Stimulated activated CD4-positive, alpha-beta T cell treated with anti-CD3 and anti-CD28 coated beads, Interleukin-12 subunit alpha, Interleukin-12 subunit beta, amount 100 ng/mL, for 24 hours (primary cell): ENCODE measurements at places on chromosomes 5 and 9.

- no peak for DNase-seq
Measured at GRCh38 chr5:111461255-111461671, 51.1 kb downstream of the STARD4 start.

- DNase-seq: no peak
Measured at GRCh38 chr5:44389823-44390143, 563 bp upstream of the FGF10 start.

GRCh38 chr5:6731465-6732237, 18.4 kb downstream of the TENT4A start:
- DNase-seq: no peak

- DNase-seq: no peak
Measured at GRCh38 chr5:1836891-1837880, 36.0 kb downstream of the NDUFS6 start.

DNA sequence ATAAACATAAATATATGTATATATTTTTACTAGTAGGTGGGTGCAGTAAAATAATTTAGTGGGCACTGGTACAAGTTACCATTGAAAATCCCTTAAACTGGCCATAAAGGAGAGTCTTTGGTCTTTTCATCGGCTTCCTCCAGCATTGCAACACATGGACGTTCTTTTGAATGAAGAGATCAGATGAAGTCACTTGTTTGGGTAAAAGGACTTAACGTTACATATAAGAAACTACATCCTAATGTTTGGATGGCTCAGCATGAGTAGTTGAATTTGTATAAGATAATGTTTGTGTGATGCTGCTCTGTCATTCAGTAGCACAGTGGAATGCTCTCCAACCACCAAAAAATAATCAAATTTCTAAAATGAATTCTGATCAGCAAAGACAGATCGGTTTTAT, 31.6 kb downstream of the AFAP1L1 start:
- DNase-seq: no peak

DNA sequence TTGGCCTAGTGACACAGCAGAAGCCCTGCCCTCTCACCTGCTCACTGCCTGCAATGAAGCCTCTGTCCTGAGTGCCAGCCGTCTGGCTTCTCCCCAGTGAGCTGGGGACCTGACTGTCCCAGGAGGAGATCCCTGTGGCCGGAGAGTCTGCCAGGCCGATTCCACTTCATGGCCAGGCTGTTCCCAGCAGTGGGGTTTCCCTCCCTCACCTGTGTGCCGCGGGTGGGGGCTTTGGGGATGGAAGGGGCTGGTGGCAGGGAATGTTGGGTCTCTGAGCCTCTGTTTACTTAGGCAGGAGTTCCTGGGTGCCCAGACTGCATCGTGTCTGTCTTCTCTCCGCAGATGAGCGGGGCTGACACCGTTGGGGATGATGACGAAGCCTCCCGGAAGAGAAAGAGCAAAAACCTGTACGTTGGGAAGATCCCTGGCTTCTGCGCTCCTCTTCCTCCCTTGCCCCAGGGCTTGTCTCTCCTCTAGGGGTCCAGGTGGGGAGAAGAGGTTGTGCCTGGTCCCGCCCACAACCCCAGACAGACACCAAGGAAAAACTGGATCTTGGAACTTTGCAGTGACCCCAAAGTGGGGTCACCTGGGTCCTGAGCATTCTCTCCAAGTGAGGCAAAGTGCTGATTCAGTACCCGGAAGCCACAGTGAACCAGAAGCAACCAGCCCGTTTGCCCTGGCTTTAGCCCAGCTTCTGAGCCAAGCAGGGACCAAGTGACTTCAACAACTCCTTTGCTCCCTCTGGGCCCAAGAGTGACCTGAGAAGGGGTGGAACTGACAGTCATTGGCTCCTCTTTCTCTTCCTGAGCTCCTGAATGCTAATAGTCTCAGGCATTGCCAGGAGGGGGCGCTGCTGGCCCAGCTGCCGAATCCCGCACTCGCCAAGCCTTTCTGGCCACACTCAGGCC, 127.7 kb downstream of the RGS3 start:
- DNase-seq: peak; percentile 71

DNA sequence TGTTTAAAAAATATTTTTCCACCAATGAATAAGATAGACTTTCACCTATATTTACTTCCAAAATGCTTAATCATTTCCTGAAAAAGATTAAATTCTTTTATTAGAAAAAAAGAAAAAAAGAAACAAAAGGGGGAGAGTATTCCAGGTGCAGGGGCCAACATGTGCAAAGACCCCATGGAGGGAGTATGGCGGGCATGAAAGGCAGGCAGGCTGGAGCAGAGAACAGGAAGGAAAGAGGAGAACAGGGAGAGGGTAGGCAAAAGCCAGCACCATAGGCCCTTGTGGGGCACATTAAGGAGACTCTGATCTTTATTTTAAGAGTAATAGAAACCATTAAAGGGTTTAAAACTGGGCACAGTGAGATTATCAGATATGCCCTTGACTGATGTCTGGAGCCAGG, 16.5 kb upstream of the SAP30L start:
- DNase-seq: no peak

- DNase-seq: no peak
Measured at GRCh38 chr5:43104057-43104456, 16.7 kb upstream of the ZNF131 start.

DNA sequence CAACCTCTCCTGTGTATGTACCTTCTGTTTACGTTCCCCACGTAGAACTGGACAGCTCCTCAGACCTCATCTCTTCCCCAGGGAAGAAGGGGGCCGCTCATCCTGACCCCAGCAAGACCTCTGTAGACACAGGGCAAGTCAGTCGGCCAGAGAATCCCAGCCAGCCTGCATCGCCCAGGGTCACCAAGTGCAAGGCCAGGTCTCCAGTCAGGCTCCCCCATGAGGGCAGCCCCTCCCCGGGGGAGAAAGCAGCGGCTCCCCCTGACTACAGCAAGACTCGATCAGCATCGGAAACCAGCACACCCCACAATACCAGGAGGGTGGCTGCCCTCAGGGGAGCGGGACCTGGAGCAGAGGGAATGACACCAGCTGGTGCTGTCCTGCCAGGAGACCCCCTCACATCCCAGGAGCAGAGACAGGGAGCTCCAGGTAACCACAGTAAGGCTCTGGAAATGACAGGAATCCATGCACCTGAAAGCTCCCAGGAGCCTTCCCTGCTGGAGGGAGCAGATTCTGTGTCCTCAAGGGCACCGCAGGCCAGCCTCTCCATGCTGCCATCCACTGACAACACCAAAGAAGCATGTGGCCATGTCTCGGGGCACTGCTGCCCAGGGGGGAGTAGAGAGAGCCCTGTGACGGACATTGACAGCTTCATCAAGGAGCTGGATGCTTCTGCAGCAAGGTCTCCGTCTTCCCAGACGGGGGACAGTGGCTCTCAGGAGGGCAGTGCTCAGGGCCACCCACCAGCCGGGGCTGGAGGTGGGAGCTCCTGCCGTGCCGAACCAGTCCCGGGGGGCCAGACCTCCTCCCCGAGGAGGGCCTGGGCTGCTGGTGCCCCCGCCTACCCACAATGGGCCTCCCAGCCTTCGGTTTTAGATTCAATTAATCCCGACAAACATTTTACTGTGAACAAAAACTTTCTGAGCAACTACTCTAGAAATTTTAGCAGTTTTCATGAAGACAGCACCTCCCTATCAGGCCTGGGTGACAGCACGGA, 86.7 kb downstream of the GOLPH3 start:
- DNase-seq: no peak

DNA sequence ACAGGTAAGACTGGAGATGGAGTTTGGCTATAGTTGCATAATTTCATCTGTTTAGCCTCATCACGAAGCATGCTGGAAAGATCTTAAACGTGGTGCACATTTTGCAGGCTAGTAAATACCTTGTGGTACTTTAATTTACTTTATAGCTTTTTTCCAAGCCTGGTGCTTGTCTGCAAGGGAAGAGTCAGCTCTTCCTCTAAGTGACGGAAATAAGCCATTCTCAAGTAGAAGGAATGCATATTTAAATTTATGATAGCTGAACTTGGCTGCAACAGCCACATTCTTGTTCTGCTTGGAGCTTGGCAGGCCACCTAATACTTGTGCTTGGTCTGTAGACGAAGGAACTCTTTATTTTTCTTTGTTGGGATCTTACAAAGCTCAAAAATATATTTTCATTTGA, 188.0 kb upstream of the PIK3R1 start:
- no peak for DNase-seq

GRCh38 chr9:121750715-121751623, 99.5 kb downstream of the DAB2IP start:
- no peak for DNase-seq

DNA sequence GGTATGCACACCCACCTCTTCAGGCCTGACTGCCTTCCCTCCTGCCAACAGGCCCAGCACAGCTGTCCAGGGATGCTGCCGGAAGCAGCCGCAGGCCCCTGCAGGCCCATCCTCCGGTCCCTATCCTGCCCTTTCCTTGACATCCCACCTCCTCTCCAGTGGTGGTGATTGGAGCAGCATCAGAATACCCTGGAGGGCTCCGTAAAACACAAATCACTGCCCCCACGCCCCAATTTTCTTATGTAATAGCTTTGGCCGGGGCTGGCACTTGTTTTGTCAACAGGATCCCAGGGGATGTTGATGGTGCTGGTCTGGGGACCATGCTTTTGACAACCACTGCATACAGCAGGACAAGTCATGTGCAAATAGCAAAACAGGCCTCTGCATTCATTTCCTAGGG, 274.5 kb downstream of the GADD45G start:
- DNase-seq: no peak

DNA sequence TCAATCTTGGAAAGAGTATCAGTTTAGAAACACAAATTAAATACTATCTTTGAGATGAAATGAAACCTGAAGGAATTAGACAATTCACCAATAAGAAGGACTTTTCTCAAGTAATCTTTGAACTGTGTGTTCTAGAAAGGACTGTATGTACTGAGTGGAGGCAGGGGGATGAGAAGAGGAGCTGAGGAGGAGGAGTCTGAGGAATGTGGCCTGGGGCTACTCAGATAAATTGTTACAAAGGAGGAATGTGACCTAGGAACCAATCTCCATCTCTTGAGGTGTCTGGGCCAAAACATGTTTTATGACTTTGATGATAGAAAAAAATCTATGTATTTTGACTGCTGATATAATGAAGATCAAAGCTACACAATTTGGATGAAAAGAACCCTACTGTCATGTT, 124.3 kb upstream of the ANKRD55 start:
- no peak for DNase-seq

GRCh38 chr9:114677418-114677817, 4.6 kb downstream of the TEX48 start:
- DNase-seq: no peak

- no peak for DNase-seq
Measured at GRCh38 chr5:123099514-123100151, 10.6 kb downstream of the PRDM6 start.

- DNase-seq: no peak
Measured at GRCh38 chr9:136140966-136141365, 22.3 kb upstream of the TMEM250 start.

DNA sequence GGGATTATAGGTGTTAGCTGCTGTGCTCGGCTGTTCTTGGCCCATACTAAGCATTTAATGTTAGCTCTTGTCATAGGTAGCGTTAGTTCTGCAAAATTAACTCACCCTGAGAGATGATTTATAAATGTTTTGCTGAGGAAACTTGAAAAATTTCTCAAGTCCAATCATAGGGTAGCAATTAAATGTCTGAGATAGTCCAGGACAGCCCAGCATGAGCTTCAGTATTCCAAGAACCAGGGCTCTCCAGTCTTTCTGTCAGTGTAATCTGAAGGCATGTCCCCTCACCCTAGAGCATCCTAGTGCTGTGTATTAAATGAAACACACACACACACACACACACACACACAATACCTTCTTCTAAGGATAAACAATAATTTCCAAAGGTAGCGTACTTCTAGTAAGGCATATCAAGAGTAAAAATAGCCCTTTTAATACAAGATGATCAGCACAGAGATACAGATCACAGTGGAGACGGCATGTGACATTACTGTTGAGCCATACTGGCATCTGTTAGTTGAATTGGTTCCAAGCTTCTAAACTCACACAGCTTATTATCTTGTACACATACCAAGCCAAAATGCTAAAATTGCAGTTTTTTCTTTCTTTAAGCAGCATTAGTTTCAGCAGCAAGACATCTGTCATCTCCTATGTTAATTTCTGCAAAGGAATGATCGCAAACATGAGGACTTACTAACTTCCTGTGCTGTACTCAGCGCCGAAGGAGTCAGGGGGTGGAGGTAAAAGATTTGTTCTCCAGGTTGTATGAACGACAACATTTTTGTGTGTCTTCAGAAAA, 46.3 kb upstream of the JMY start:
- DNase-seq: no peak

DNA sequence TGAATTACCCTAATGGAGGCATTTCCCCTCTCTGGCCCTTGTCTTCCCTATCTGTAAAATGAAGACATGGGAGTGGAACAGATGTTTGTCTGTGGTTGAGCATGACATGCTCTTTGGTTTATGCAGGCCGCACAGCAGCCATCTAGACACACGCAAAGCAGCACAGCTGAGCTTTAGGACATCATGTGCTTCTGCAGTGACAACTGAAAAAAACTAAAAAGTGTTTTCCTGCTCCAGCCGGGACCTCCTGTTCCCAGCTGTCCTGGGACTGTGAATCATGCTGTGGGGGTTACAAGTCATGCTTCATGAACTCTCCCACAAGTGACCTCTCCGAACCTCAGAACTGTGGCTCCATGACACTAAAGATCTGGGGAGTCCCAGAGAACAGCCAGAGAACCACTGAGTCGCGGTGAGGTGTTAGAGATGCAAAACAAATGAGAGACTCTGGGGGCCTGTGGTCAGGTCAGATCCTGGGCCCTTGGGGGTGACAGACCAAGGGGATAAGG, 1.7 kb downstream of the SMIM3 start:
- no peak for DNase-seq

- DNase-seq: no peak
Measured at GRCh38 chr9:130186839-130187522, 14.8 kb downstream of the NCS1 start.

- no peak for DNase-seq
Measured at GRCh38 chr5:150503977-150504620, 3.8 kb upstream of the NDST1 start.

DNA sequence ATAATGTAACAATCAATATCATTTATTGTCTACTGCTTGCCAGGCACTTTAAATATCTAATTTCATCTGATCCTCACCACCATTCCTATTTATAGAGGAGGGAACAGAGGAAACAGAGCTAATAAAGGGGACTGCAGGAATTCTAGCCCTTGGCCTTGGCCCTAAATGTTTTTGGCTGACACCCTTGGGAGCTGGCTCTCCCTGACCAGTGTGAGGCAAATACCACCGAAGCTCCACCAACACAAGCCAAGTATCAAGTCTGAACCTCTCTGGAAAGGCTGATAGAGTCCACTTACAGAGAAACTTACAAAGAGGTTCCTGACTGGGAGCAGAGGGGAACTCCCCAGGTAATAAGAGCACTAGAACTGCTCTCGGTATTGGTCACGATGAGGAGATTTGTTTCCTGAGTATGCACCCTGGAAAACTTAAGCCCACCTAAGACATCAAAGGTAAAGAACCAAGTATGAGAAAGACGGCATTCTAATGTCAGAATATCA, 243.1 kb upstream of the PANK3 start:
- no peak for DNase-seq
